Activated naive CD4-positive, alpha-beta T cell treated with anti-CD3 and anti-CD28 coated beads, Interleukin-2, amount 50 U/mL, for 16 hours (primary cell): ENCODE measurements at places on chromosomes 13 and 19.

- DNase-seq: no peak
Observed at GRCh38 chr13:97318532-97318931, 96.4 kb downstream of the MBNL2 start.

- DNase-seq: no peak
Observed at GRCh38 chr13:110421696-110422385, 114.8 kb downstream of the COL4A2 start.

DNA sequence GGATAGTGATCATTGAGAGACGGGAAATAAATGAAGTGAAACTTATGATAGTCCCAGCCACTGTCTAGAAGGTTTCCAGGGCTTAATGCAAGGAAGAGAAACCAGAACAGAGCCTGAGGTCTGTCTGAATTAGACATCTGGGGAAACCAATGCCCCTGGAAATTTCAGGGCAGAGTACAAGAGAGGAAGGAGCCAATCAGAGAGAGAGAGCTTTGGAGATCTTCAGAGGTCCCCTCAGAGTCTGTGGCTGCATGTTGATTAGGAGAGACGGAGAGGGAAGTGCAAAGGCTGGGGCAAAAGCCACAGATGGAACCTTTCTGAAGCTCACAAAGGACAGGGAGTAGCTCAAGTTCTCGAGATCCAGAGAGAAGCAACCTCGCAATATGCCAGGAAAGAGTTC lies 378.0 kb downstream of the DNAJC15 start:
- DNase-seq: no peak

DNA sequence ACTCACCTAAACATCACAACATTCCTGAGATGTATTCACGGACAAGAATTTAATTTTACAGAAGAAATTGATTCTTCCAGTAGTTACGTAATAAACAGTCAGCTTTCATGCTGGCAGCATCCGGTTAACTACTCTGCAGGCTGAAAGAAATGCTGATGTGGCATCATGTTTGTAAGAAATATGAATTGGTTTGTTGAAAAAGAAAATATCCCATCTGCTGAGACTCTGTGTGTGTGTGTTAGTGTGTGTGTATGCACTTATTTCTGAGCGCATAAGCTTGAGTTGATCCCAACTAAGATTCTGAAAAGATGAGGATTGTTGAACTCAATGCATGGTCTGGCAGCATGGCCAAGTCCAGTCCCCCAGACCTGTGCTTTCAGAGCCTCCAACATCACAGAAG lies 74.3 kb upstream of the FAM216B start:
- DNase-seq: no peak

- no peak for DNase-seq
Observed at GRCh38 chr13:34570698-34571353, 371.2 kb upstream of the NBEA start.

DNA sequence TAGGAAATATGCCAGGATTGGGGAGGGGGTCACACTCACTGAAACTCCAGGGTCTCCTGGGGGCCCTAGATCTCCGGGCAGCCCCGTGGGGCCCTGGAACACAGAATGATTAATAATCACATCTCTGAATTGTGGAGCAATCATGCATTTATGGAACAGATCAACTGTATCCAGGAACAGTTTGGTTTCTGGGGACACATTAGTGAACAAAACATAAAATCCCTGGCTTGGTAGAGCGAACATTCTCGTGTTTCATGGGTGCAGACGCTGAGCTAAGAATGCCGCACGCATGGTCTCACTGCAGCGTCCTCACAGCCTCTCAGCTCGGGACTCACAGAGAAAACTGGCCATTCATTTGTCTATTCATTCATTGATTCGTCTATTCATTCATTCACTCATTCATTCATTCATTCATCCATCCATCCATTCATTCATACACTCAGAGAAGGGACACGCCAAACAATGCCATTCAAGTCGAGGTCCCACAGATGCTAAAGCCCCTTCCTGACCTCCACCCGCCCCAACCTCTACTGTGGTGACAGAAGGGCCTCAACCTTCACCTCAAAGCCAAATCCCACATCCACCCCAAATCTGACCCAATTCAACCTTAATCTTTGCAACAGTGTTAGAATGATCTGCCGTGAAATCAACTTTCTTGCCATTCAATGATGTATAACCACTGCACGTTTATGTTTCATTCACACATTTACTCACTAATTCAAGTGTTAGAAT lies 35.0 kb upstream of the OLFM2 start:
- DNase-seq: no peak

- no peak for DNase-seq
Observed at GRCh38 chr19:40006273-40006691, 9.4 kb downstream of the ZNF546 start.

DNA sequence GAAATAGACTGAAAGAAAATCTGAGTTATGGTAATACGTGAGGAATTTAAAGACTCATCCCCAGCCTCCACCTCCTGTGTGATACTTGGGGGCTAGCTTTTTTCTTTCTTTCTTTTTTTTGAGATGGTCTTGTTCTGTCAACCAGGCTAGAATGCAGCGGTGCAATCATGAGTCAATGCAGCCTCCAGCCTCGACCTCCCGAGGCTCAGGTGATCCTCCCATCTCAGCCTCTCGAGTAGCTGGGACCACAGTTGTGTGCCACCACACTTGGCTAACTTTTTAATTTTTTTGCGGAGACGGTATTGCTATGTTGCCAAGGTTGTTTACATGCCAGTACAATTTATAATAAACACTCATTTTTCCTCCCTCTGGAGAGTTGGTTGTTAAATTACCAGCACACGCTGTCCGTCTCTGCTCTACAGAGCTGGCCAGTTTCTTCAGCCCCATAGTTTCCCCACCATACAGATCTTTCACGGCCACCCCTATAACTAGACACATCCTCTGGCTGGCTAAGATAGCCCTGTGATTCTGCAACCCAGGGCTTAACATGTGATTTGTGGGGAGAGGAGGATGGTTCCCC lies 4.8 kb downstream of the TNFSF9 start:
- DNase-seq: no peak

DNA sequence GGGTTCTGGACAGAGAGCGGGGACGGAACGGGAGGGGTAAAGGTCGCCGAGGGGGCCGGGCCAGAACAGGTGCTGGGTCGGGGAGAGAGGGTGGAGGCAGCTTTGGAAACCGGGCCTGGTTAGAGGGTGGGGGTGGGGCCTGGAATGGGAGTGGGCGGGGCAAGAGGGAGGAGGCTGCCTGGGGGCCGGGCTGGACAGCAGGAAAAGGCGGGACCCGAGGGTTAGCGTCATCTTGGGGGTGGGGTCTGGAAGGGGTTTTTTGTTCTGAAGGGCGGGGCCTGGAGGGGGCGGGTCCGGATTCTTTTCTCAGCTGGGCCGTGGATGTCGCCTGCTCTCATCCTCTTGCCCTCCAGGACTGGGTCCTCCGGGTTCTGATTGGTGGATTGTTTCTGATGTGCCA lies 4.3 kb upstream of the ZNF813 start:
- no peak for DNase-seq

DNA sequence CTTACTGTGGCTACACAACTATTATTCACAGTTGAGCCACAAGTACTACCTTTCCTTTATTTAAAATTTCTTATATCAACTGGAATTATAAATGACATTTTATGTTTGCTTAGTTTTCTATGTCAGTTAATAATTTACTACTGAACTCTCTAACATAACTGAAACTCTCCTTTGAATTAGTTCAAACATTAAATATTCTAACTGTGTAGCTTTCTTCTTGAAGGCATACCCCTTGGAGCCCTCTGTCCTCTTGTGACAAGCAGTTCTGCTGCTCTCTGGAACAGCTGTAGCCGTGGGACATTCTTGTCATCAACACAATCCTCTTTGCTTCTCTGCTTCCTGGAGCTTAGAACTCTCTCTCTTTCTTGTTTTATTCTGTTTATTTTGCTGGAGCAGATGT lies 244.8 kb downstream of the NHLRC3 start:
- DNase-seq: no peak

- DNase-seq: no peak
Observed at GRCh38 chr19:32367948-32368536, 22.6 kb downstream of the ZNF507 start.

DNA sequence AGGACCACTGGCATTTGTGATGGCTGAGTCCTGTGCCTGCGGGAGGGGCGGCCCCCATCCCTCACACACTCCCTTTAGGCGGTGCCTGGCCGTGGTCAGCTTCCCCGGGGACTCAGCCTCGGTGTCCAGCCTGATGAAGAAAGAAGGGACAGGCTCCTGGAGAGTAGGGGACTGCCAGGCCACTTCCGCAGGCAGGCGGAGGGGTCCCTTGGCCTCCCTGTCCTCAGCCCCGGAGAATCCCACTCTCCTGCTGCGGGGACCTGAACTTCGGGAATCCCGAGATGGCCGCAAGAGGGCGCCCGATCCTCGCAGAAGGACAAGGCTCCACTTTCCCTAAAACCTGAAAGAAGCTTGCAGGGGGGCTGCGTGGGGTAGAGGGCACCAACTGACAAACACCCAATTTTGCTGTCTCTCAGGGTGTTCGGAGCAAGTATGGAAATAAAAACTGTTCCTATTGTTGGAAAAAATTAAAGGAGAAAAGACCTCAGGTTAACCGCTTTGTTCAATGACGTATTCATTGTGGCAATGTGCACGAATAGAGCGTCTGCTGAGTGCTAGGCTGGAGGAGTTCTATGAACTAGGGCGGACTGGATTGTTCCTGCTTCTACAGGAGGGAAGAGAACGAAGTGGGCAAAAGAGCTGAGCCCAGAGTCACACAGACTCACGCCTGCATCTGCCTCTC lies 297.3 kb downstream of the ZNF536 start:
- peak; percentile 45 for DNase-seq

- peak; percentile 69 for DNase-seq
Observed at GRCh38 chr19:35755550-35756376, 1.1 kb downstream of the HSPB6 start.

- DNase-seq: no peak
Observed at GRCh38 chr19:39946532-39946931, 12.1 kb upstream of the FCGBP start.

- no peak for DNase-seq
Observed at GRCh38 chr13:73465617-73465971, 406.8 kb downstream of the KLF5 start.

GRCh38 chr13:31903111-31903815 lies 128.3 kb upstream of the FRY start:
- no peak for DNase-seq

DNA sequence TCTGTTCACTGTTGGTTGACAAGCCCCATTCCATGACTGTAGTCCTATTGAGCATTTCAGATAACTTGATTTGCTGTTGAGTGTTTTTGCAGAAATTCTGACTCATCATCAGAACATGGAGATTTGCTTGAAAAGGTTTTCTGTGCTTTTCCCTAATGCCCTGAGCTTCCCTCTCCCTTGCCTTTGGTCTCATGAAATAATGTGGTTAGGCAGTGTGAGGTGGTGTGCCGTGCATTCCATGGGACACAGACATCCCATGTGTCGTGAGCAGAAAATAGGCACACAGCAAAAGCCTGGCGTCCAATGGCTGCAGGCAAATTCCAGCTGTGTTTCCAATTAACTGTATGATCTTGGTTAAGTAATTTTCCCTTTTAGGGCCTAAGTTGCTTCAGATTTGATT lies 197.4 kb downstream of the DLEU7 start:
- no peak for DNase-seq

GRCh38 chr19:5925830-5926427 lies 11.9 kb downstream of the CAPS start:
- no peak for DNase-seq

- no peak for DNase-seq
Observed at GRCh38 chr19:17255150-17255621, 9.4 kb downstream of the USHBP1 start.

- no peak for DNase-seq
Observed at GRCh38 chr13:85772367-85772766, 26.9 kb downstream of the SLITRK6 start.

DNA sequence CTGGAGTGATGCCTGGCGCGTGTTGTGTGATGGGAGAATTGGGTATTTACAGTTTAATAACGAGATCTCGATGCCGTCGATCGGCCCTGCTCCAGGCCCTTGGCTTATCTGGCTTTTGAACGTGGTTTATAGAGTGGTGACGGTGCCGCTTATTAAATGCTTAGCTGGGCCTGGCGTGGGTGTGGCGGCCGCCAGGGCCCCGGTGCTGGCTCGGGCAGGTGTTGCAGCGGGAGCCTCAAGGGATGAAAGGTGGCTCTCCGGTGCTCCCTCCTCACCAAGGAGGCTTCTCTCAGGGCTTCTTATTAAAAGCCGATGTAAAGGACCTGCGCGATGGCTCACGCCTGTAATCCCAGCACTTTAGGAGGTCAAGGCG lies 173.8 kb downstream of the KDM4B start:
- no peak for DNase-seq

DNA sequence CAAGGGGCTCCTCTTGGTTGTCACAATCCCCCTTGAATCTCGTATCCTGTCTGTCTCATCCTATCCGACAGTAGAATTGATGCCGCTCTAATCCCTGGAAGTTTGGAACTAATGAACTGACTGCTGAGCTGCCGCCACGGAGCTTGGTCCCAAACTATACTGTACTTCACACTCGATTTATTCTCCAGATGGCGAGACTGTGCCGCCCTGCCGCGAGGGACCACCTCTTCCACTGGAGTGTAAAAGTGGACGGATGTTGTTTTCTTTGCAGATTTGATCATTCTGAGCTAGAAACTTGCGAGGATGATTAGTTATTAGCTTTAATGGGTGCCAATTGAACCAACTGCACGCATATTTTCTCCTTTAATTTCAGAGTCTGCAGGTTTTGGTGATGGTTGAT lies 117.2 kb downstream of the ZIC5 start:
- no peak for DNase-seq

DNA sequence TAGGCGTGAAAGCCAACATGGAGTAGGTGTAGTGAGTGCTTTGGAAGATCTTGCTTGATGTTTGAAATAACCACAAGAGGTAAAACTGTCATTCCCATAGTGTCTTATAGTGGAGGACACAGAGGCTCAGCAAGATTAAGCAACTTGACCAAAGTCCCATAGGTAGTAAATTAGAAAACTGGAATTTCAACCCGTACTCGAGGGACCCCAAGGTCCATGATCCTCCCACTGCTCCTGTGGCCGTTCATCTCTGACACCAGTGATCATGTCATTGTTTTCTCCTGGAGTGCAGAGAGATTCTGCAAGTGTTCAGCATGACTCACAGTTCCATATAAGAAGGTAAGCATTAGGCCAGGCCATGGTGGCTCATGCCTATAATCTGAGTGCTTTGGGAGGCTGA lies 126.9 kb downstream of the FGF9 start:
- no peak for DNase-seq

GRCh38 chr13:110628477-110628793 lies 13.1 kb downstream of the NAXD start:
- no peak for DNase-seq

GRCh38 chr13:99847318-99847750 lies 124.2 kb downstream of the ZIC5 start:
- DNase-seq: no peak
